ENCODE measurements at places on chromosomes 4 and X.

GRCh38 chr4:82629238-82630000 is 67.6 kb upstream of the TMEM150C start:
- DNase-seq: no peak

DNA sequence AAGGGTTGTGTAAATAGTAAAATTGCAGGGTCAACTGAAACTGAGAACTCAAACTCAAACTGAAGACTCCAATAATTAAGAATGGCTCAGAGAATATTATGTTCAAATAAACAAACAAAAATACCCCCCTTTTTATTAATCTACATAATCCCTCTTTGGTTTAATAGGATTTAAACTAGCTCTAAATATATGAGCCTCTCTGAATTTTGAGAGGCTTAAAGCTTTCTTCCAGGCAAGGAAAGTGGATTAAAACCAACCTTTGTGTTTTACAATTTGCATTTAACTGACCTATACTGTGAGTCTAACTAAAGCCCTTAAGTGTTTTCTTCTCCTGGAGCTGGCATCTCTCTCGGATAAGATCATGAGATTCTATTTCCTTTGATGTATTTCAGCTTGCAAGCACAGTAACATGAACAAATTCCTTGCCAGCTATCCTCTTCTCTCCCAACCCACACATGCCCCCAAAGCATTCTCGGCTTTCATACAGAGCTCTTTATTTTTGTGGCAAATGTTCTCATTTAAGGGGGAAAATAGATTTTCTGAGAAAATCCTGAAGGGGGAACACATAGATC is 1310.8 kb upstream of the AGA start:
- DNase-seq: no peak

- no peak for DNase-seq
These were observed 181.7 kb upstream of the NPY2R start for GRCh38 chr4:155026715-155027114.

- DNase-seq: no peak
These were observed 3.5 kb downstream of the UBE2D3 start for GRCh38 chr4:102823897-102824296.

- DNase-seq: no peak
These were observed 87.4 kb downstream of the ZXDA start for GRCh38 chrX:57822818-57823217.

- DNase-seq: no peak
These were observed 6.9 kb downstream of the SH3TC1 start for GRCh38 chr4:8205749-8206611.

DNA sequence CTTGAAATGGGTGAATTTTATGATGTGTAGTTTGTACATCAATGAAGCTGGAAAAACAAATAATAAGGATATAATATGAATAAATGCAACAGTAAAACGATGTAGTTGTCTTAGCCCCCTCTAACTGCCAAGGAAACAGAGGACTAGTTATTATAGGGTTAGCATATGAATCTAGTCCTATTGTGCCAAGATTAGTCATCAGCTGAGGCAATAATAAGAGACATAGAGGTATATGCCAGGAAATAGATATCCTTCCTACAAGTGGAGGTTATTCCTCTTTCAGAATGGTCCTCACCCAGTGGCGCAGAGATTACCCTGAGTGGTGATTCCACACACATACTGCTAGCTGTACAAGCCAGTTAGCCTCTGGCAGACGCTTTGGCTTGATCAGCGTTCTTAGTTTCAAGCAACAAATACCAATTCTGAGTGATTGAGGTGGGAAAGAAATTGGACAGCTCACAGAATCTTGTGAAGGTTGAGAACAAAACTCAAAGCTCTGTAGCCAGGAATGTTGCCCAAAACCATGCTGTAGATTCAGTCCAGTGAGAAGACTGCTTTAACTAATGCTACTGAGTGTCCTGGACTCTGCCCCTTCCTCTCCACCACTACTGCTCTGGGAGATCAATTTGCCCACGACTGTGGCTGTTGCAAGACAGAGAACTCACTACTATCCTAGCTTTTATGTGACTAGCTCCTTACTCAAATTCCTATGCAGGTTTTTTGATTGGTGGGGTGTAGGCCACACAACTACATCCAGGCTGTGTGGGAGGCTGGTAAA is 27.0 kb upstream of the ZNF280C start:
- no peak for DNase-seq

- no peak for DNase-seq
These were observed 1.2 kb upstream of the CLOCK start for GRCh38 chr4:55547918-55548317.

- DNase-seq: no peak
These were observed 146.9 kb downstream of the STIM2 start for GRCh38 chr4:27007507-27007906.

- DNase-seq: no peak
These were observed 22.0 kb upstream of the EIF4E start for GRCh38 chr4:98950925-98951324.

GRCh38 chr4:92111493-92111892 is 192.3 kb upstream of the GRID2 start:
- DNase-seq: no peak

DNA sequence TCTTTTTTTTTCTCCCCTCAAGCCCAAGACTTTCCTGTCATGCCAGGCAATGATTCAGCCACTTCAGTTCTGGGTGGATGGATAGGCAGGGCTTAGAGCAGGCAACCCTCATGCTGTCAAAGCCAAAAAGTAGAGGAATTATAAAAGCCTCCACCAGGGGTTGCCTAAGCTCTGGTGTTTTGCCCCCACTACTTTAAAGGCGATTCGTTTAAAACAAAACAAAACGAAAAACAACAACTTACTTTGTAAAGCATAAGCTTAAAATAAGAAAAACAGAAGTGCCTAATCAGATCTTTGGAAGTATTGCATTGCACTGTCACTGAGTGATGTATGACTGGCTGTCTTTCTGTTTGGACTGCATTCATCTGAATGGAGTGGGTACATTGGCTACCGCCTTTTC is 5.3 kb upstream of the IDS start:
- DNase-seq: no peak

DNA sequence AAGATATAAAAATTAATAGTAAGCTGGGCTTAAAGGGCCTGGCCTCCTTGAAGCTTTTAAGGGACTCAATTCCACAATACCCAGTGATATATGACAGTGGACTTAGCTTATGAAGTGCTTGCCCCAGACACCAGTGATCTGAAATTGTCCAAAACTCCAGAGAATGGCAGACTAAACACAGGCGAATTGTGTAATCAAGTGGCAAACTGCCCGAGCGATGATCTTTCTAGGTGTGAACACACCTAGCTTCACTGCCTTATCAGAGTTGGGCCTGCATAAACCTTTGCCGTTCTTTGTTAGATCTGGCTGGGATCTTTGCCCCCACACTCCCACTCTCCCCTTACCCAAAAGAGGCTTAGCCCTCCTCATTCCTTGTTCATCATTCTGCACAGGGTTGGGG is 62.5 kb upstream of the SH3RF1 start:
- no peak for DNase-seq

DNA sequence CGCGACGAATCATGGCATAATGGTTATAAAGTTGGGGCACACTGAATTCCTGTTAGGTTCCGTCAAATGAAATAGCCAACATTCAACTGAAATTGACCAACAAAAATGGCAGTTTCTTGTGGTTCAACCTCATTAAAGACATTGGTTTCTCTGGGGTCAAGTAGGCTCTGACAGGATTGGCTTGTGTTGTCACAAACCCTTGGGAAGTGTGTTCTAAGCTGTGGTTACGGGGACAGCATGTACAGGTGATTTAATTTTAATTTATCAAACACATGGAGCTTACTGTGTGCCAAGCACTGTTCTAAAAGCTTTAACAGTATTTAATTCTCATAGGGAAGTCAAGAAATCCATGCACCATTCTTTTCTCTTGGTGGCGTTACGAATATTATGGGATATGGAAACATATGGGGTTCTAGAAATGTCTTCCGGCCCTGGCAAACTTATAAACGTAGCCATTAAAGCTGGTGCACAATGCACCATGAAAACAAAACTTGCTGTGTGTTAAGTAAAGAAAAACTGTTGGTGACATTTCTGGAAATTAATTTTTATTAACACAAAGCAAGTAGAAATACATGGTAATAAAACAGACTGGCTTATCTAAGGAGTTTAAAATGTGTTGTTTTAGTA is 891 bp downstream of the XK start:
- DNase-seq: no peak

DNA sequence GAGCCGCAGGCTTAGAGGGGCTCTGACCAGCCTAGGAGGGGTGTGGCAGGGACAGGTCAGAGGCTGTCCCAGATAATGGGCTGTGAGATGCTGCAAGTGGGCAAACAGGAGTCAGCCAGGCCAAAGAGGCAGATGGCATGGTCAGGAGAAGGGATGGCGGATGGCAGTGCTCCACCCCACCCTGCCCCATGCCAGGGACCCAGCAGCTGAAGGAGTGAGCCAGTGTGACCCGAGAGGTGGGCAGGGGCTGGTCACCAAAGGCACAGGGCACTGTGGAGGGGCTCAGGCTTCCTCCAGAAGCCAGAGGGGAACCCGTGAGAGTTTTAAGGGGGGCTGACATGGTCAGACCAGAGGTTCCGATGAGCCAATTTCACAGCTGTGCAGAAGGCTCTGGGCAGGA is 96.9 kb downstream of the WFS1 start:
- DNase-seq: no peak

DNA sequence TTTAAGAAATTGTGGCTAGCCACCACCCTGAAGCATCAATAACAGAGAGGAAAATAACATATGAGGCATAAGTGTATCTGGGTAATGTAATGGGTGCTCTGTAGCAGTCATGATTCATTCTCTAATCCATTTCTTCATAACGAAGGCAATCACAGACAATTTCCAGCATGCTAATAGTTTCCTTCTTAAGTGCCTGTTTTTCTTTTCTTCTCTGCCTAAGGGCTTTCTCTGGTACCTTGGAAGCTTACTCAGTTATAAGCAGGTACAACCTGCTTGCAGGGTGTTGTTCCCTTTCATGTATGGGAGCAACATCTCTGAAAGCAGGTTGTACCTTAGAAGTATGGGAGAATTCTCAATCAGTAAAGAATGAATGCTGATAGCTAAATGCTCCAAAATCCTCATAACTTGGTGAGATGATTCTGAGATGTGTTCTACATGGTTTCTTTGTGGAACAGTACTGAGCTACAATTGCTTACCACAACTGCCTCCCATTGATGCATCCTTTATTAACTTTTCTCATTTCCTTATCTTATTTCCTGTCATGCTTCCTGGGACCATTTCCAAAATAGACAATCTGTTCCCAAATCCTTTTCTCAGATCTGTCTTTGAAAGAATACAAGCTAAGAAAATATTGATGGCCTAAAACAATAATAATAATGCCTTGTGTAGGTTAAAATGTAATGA is 247.6 kb downstream of the PAPSS1 start:
- DNase-seq: no peak

DNA sequence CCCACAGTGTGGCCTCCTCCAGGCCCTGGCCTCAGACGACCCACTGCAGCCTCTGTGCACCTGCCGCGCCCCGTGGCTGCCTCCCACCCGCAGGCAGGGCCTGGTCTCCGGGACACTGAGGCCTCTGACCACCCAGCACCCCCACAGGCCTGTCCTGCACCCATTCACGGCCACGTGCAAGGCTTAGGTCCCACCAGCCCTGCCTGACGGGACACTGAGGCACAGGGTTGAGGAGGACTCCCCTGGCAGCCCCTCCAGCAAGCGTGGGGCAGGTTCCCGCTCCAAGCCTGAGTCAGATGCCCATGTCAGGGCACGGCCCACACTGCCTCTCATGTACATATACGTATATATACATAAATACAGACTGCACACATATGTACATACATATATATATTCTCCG is 23.5 kb downstream of the NELFA start:
- DNase-seq: no peak

DNA sequence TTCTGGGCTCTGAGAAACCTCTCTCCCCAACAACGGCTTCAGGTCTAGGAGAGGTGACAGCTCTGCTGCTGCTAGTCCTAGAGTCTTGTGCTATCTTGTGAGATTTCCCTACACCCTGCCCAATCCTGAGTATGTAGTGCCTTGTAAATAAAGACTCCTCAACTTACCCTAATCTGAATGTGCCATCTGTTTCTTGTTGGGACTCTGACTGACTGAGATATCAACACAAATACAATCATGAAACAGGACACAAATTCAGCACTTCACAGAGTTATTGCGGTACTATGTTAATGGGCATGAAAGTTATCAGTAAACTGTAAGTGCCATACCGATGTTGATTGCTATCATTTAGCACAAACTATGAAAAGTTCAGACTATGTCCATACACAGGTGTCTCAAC is 529.0 kb upstream of the FTHL17 start:
- DNase-seq: no peak

- no peak for DNase-seq
These were observed 11.4 kb upstream of the SORCS2 start for GRCh38 chr4:7180938-7181337.

DNA sequence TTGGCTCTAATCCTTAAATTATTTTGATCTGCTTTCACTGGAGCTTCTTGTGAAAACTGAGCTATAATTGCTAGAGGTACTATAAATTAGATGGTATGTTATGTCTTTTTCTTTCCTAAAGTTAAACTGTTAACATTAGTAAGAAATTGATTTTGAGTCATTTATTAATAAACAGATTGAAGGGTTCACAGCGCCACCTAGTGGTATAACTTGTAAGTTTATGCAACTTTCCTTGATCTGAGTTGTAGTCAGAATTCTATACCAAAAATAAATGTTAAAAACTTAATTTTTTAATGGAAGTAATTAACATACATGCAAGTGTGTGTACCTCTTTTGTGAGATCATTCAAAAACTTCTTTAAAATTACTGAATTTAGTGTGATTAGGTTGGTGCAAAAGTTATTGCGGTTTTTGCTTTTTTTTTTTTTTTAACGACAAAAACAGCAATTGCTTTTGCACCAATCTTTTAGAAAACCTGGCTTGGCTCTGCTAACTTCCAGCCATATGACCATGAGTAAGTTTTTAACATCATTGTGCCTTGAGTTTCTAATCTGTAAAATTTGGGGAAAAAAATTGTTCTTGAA is 151.5 kb downstream of the CENPC start:
- no peak for DNase-seq

DNA sequence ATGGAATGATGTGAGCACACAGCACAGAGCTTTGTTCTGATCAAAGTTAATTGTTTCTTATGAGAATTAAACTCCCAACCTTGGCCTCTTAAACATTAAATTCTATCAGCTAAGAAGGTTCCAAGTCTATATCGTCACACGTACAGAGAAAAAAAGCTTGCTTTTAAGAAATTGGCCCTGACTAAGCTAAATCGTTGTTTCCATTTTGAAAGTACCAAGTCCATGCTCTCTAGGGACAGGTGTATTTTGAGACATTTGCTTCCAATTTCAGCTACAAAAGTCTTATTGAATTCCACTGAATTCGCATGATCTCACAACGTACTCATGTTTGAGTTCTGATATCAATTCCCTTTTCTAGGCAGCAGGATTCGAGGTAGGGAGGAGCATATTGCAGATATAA is 157.4 kb downstream of the SHROOM3 start:
- no peak for DNase-seq

GRCh38 chr4:156185514-156186055 is 231.9 kb upstream of the CTSO start:
- DNase-seq: no peak

DNA sequence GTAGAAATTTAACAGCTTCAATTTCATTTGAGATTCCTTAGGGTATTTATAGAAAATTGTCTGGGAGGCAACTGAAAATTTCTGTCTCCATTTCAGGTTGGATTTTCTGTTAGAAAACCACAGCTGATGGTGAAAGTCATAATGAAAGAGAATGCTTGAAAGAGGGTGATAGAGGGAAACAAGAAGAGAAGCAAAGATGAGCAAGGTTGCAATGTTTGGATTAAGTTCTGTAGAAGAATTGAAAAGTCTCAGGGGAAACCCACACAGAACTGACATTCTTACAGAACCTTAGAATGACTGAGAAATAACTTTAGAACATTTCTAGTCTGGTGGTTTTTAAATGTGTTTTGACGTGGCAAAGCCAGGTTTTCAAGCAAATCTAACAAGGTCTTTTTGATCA is 14.7 kb downstream of the GBA3 start:
- no peak for DNase-seq

Measured in activated CD4-positive, alpha-beta T cell treated with anti-CD3 and anti-CD28 coated beads, Interleukin-2, amount 50 U/mL, for 4 hours (primary cell).